A172 (cell line): ENCODE measurements at places on chromosomes 5 and 9.

DNA sequence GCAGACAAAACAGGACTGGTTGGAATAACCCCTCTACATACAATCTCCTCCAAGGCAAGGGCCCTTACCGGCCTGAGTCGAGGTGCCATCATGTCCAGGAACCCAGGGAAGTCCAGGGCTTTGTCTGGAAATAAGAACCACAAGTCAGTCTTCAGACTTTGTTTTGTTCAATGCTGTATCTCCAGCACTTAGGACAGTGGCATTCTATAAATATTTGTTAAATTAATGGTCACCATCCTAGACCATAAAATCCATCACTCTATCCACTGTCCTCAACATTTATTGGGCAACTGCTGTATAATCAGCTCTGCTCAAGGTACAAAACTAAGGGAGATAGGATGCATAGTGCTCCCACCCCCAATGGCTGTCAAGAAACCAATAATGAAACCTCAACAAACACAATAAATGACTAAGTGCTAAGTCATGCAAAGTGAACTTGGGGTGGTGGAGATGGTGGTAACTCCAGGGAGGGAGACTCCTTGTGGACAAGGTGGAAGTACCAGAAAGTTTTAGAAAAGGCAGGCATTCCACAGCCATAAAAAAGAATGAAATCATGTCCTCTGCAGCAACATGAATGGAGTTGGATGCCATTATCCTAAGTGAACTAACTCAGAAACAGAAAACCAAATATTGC is 5.0 kb downstream of the RELL2 start:
- DNase-seq = peak; percentile 90

- no peak for DNase-seq
Measured at GRCh38 chr9:132006677-132007370, 72.8 kb downstream of the MED27 start.

DNA sequence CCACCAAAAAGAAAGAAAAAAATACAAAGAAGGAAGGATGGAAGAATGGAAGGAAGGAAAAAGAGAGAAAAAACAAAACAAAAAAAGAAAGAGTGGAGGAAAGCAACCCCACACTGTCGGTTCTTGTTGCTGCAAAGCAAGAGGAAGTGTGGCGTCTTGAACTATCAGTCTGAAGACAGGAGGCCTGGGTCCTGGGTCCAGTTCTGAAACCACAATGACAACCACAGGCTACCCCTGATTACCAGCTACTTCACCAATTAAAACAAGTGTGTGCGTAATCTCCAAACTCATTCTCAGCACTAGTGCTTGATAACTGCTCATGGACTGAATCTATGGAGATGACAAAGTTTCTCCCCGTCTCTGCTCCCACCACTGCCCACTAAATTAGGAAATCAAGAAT is 93.7 kb downstream of the RASEF start:
- no peak for DNase-seq

DNA sequence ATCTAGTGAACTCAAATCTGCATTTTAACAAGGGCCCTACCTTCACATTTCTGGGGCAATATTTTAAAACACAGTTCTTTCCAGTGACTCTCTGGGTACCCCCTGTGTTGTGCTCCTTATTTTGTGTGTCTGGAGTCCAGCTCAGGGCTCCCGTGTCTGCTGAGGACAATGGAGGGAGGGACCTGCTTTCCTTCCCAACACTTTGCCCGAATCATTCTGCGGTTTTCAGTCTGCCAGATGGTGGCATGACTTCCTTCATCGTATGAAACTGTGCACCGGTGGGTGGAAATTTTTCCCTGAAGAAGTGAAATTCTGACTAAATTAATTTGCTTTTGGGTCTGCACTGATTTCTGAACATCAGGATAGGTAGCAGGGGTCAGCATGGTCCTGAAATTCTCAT is 153.6 kb upstream of the CD180 start:
- DNase-seq = no peak

DNA sequence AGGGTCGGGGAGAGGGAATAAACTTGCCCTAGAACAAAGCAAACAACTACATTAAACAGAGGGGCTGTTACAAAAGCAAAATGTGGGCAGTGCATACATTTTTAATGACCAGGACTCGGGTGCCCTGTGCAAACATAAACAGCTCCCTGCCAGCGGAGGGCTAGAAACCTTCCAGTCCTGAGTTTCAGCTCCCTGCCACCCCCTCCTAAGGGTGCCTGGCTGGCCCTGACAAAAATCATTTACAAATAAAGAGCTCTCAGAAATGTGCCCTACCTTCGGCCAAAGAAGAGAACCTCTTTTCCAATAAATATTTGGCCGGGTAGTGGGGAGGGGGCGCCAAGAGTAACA is 29.5 kb downstream of the FOXD1 start:
- no peak for DNase-seq

- no peak for DNase-seq
Measured at GRCh38 chr9:127250896-127251391, 13.6 kb upstream of the GARNL3 start.

- no peak for DNase-seq
Measured at GRCh38 chr9:4618700-4619099, 43.4 kb upstream of the PLPP6 start.

- DNase-seq = no peak
Measured at GRCh38 chr5:66134407-66134861, 9.7 kb upstream of the SREK1 start.

GRCh38 chr9:123735376-123735775 is 194.6 kb downstream of the DENND1A start:
- DNase-seq = no peak

DNA sequence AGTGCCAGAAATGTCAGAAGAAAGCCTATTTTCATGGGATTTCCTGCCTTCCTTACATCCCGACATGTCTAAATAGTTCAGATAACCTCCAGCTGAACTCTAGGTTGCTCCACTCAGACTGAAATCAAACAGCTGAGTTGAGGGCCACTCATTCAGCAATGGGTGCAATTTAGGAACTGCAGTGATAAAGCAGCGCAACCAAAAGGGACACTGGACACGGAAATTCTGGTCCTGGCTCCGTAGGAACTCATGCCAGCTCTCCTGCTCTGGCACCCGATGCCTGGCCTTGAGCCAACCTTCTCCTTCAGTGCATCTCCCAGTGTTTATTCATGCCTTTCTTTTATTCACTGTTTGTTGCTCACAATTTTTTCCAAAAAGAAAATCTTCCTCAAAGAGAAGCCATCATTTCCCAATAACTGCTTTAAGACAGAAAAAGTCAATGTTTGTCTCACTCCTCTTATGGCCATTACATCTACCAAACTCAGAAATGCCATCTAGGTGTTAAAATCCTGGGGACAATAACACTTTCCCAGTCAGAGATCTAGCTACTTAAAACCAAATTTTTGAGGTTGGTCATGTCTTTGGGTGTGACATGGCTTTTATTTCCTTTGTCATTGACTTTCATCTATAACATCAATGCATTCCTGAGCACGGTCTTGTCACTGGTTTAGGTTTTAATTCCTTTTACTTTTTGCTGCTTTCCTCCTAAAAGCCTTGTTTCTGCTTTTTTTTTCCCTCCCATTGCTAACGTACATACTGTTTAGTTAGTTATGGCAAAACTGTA is 126.9 kb downstream of the PDE4D start:
- DNase-seq = no peak
